ENCODE measurements at places on chromosomes 16 and 17.

DNA sequence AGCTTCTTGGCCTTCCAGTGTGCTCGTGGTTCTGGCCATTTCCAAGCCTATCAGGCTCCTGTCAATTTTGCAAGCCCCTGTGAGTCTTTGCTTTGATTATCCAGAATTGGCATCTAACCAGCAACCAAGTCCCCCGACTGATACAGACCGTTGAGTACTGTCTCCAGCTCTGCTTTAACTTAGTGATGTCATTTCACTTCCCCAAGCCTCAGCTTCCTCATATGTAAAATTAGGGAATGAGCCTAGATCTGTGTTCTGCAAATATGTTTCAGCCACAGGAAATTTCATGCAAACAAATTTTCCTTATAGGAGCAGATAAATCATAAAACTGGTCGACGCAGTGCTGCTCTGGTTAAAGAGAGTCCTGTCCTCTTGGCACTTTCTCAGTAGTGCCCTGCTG is 60.1 kb upstream of the WSB1 start:
- no peak for DNase-seq

- DNase-seq = no peak
Observed at GRCh38 chr17:2455956-2456355, 55.1 kb upstream of the MNT start.

DNA sequence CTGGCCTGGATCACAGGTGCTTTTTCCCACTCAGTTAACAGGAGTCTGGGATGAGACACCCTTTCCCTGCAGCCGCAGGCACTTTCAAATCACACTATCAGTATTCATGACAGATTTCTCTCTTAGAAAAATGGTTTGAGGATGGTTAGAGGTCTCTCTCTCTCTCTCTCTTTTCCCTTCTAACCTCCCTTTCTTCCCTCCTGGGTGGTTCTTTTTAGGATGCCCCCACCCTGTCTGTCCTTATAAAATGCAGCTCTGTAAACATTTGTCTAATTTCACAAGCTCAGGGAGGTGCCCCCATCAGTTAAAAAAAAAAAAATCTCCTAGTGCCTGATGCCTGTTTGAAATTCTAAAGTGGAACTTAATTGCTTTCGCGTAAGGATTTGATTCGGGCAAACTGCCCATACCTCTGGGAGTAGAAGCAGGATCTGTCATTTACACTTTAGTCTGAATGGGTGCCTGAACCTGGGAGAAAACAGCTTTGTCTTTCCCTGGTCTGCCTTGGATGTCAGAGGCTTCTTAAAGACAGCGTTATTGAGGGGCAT is 158.8 kb downstream of the CCDC182 start:
- no peak for DNase-seq

DNA sequence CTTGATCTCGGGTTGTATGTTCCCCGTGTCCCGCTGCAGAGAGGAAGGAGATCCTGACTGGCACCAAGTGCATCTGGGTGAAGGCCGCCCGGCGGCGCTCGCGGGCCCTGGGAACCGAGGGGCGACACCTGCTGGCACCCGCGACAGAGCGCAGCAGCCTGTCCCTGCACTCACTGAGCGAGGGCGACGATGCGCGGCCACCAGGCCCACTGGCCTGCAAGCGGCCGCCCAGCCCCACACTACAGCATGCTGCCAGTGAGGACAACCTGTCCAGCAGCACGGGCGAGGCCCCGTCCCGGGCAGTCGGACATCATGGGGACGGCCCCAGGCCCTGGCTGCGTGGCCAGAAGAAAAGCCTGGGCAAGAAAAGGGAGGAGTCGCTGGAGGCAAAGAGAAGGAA is 7.5 kb downstream of the BTBD17 start:
- no peak for DNase-seq

- no peak for DNase-seq
Observed at GRCh38 chr16:10371592-10371991, 14.3 kb upstream of the ATF7IP2 start.

- DNase-seq = no peak
Observed at GRCh38 chr17:39271546-39271945, 45.8 kb upstream of the STAC2 start.

DNA sequence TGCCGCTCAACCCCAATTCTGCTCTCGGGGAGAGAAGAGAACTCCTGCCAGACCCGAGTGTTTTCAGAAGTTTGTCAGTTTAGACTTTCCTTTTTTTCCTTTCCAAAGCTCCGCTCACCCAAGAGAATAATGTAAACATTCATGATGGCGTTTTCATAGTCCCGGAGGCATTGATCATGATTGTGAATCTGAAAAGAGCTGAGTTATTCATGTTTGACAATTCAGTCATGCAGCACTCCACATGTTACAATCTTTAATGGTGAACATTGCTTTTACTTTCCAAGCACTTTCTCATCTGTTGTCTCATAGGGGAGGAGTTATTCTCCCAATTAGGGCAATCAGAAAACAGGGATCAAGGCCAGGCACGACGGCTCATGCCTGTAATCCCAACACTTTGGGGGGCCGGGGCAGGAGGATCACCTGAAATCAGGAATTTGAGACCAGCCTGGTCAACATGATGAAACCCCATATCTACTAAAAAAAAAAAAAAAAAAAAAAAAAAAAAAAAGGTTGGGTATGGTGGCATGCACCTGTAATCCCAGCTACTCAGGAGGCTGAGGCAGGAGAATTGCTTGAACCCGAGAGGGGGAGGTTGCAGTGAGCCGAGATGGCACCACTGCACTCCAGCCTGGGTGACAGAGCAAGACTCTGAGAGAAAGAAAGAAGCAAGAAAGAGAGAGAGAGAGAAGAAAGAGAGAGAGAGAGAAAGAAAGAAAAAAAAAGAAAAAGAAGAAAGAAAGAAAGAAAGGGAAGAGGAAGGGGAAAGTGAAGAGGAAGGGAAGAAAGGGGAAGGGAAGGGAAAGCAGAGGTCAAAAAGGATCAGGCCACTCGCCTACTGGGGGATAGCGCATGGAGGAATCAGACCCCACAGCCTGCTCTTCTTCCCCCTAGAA is 70.0 kb upstream of the TNRC6C start:
- DNase-seq = no peak

DNA sequence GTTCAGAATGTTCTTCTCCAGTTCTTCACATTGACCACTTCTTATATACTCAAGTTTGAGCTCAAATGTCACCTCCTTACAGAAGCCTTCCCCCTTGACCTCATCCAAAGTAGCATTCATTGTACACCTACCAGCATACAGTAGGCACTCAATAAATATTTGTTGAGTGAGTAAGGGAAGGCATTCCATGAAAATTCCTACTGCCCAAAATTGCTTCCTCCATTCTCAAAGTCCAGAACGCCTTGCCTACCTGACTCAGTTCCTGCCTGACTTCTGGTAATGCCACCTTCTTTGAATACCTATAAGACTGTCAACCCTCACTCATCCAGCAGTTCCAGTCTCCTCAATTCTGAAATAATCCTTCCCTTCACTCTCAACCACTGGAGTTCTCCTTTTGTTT is 14.8 kb upstream of the BPTF start:
- no peak for DNase-seq

DNA sequence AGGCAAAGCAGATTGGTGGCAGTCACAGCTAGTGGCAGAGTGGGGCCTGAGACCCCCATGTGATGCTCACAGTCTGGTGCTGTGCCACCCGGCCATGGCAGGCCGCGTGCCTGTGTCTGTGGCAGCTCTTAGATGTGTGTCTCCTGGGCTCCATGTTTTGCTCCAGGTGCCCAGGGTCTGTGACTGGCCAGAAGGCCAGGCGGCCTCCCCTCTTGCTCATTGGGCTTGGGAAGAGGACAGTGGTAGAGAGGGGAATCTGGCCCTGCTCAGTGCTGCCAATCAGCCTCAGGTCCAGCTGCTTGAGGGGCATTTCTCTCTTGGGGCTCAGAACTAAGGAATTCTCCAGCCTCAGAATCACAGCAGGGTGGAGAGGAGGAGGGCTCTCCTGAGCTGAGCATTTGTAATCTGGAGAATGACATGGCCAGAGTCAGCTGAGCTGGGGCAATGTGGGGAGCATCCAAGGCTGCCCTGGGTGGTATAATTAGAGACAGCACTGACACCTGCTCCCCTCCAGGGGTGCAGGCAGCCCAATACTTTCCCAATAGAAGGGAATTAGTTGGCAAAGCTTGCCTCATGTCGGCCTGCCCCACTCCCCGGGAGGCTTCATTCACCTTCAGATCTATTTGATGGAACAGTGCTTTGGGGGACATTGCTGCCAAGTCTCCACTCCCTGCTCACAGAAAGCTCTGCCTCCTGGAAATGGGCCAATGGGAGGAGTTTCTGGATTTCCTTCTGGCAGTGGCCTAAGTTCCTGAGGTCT is 2.7 kb upstream of the LASP1NB start:
- peak; percentile 46 for DNase-seq

GRCh38 chr17:8806253-8806925 is 7.2 kb upstream of the MFSD6L start:
- DNase-seq = no peak

DNA sequence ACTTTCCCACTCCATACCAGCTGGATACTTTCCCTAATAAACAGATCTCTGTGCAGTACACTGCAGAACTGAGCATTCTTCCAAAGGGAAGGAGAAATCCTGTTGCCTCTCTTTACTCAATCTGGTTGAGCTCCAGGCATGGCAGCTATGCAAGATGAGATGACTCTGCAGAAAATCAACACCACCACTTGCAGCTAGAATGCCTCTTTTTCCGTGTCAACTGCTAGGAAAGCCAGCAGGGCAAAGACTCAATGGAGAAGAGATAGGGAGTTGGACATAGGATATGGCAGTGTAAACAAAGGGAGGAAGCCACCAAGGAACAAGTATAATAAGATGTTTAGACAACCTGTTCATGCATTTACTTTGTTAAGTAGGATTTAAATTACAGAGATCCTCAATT is 40.4 kb upstream of the CORO6 start:
- DNase-seq = no peak
